ENCODE measurements at places on chromosomes 4 and X. TPM values are rescaled to one million over a fixed set of nuclear protein-coding genes. Genes with fewer than 3 reads are reported as not detected.

DNA sequence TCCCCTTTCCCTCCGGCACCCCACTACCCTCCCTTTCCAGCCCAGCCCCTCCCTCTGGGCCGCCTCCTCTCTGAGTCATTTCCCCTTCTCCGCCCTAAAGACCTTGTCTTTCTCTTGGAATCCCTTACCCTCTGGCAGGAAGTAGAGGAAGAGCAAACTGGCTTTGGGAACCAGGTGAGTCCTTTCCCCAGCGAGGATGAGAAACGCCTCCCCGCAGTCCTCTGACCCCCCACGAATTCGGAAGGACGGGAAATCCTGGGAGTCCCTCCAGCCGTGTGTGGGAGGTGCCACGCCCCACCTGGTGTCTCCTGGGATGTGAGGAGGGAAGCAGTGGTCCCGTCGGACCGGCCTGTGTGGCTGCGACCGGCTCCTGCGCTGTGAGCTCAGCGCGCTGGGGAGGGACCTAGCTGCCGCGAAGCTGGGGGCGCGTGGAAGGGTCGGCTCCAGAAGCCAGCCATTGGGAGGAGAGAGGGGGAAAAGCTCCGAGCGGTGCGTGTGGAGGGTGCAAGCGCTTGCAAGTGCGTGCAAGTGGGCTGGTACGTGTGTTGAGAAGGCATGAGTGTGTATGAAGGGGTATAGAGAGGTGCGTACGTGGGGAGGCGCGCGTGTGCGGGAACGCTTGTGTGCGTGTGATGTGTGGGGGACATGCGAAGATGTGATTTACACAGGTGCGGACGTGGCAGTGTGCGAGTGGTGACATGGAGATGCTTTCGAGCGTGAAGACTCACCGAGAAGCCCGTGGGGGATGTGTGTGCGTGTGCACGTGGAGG is 46.3 kb downstream of the TEX13B start:
- DNase-seq, result no peak

DNA sequence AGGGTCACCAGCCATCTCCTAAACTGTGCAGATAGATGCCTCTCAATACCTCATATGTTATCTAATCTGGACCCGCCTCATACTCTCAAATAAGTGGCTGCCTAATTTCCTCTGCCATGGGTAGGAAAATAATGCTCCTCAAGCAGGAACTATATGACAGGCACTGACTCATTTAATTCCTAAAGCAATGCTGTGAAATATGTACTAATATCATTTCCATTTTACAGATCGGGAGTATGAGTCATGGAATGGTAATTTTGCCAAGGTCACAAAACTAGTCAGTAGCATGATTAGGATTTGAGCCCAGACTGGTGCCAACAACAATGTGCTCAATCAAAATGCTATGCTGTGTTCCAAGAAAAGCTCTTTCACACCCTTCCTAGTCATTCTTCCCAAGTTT is 3.0 kb upstream of the NXT2 start:
- DNase-seq, result no peak

TEX13C gene
- total RNA-seq, result 0.13 TPM

PDGFC gene
- total RNA-seq, result 31.0 TPM

DNA sequence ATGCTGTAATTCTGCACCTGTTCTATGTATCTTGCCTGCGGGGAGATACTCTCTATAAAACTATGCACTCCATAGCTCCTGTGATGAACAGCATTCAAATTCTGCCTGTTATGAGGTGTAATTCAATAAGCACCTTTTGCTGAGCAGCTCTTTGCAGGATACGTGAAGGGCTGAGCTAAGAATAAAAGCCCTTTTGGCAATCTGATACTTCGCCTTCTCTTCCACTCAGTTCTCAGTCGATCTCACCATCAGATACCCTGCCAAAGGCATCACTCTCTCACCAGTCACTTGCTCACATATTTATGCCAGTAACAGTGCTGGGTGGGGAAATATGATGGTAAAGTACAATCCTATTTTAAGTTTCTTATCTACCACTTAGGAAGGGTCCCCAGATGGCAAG is 67.2 kb downstream of the RPS3A start:
- no peak for DNase-seq

- DNase-seq, result peak; percentile 27
Measured at GRCh38 chr4:154491341-154492271, at the start of gene DCHS2. TSS of gene DCHS2 (minus strand) at chr4:154491799. CDS start at chr4:154491355, 444 bp downstream.

CTPS2 gene
- total RNA-seq, result 25.0 TPM

- DNase-seq, result no peak
Measured at GRCh38 chr4:96099031-96099430, 259.1 kb downstream of the PDHA2 start.

GRK4 gene
- total RNA-seq, result 9.0 TPM

DNA sequence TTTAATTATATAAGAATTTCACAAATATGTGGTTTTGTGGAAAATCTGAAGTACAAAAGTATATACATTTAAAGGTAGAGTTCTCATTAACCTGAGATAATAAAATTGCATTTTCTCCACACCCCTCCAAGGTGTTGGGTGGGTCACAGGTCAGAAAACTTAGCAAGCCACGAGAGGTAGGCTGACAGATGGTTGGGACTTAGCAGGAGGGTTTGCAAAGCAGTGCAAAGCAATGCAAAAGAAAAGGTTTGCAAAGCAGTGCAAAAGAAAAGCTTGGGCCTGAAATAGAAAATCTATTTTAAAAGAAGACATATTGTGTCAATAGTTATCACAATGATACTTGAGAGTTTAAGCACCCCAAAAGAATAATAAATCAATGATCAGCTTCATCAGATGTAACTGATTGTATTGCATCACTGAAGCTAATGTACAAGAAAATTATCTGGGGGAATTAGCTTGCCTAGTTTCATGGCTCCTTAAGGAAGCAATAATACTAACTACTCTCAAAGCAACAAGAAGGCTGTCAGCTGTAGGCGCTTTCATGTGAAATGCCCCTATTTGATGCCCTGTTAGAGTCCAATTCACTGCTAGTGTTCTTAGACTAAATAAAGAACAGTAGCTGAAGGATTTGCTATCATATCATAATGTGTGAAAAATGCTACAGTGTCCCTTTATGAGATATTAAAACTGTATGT is 319.5 kb downstream of the KCNIP4 start:
- no peak for DNase-seq

THAP6 gene
- 20.6 TPM for total RNA-seq

WAS gene
- 4.5 TPM for total RNA-seq

GRCh38 chrX:122565952-122566351 is 618.1 kb upstream of the GRIA3 start:
- no peak for DNase-seq

DNA sequence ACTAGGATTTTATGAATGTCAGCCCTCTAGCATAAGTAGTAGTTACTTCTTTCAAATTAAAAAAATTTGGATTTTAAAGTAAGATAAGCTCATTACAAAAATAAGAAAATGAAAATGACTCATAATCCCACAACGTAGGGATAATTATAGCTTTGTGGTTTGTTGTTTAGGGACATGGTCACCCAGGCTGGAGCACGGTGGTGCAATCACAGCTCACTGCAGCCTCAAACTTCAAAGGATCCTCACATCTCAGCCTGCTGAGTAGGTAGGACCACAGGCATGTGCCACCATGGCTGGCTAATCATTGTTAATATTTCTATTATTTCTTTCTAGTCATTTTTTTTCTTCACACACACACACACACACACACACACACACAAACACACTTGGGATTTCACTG is 57.6 kb downstream of the PLAC1 start:
- no peak for DNase-seq

CDS1 gene
- 47.1 TPM for total RNA-seq

- DNase-seq, result no peak
Measured at GRCh38 chr4:38647101-38647819, 16.7 kb upstream of the KLF3 start.

DNA sequence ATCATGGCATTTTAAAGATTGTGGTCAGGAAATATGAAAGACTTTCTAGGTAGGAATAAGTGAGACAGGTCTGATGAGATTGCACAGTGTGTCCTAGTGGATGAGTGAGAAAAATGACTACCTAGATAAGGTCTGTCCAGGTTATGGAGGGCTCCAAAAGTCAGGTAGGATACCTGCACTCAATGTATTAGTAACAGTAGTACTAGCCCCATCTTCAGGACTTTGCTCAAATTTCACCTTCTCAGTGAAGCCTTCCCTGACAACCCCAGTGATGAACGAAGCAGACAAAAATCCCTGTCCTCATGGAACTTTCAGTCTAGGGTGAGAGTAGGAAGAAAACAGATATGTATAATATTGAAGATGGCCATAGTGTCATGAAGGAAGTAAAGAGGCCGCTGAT is 85.7 kb downstream of the ZIC3 start:
- no peak for DNase-seq

DNA sequence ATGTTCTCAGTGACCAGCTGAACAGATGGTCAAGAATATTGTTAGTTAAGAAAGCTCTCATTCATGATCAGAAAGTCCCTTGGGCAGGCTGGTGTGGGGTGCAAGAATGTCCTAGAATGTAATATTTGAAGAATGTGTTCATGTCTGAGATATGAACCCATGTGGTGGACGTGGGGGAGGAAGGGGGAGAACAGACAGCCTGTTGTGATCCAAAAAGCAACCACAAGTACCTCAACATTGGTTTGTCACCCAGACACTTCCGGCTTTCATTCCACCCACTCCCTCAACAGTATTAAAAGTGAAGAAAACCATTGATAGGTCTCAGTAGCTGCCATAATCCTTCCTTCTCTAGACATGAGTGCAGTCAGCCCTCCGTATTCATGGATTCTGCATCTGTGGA is 82.2 kb downstream of the MAML3 start:
- DNase-seq, result no peak

- DNase-seq, result no peak
Measured at GRCh38 chr4:152996111-152996571, 60.0 kb downstream of the FHDC1 start.
